ENCODE measurements at places on chromosomes 16 and 17.

- peak; percentile 29 for DNase-seq
These were observed 68.5 kb upstream of the DNAH17 start for GRCh38 chr17:78645421-78646295.

DNA sequence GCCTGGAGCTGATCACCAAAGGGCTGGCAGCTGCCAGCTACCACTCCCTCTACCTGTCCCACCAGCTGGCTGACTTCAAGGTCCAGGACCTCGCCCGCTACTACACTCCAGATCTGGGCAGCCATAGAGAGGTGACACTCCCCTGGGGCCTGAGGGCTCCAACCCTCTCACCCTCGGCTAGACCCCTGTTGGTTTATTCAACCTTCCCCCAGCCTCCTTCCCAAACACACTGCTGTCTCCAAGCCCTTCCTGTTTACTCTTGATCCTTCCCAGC, 18.0 kb downstream of the ALOX12B start:
- no peak for DNase-seq

- DNase-seq = no peak
These were observed 5.0 kb upstream of the ARHGAP17 start for GRCh38 chr16:25020112-25020631.

GRCh38 chr17:44267818-44268490, at the start of gene SLC4A1:
Gene SLC4A1 (minus strand): TSS chr17:44268135. CDS start chr17:44262866, 5,269 bp downstream.
- DNase-seq = no peak

GRCh38 chr17:50768346-50768761, 1.0 kb upstream of the ANKRD40CL start:
- peak; percentile 85 for DNase-seq

DNA sequence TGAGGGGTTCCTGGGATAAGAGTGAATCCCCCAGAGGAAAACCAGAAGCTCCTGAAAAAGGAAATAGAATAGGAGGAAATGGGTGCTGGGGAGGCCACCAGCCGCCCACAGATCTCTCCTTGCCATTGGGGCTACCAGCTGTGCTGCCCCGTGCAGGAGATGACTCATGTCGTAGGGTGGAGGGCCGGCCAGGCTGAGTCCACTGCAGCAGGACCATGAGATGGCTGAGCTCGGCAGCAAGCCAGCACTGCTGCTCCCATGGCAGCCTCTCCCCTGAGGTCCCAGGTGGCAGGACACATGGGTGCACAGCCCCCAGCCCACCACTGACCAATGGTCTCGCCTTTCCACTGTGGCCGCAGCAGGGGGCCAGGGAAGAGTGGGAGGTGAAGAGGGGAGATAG, 95.5 kb downstream of the GNAO1 start:
- DNase-seq = no peak

GRCh38 chr17:81304196-81305015, 9.3 kb upstream of the SLC38A10 start:
- no peak for DNase-seq

- DNase-seq = no peak
These were observed 26.6 kb upstream of the NLRP1 start for GRCh38 chr17:5610956-5611355.
